ENCODE measurements at places on chromosomes 4 and X. TPM values are rescaled to one million over a fixed set of nuclear protein-coding genes. Genes with fewer than 3 reads are reported as not detected.
A peak's percentile ranks its signal among the peaks of the same experiment; 100 is the strongest.

The ZRSR2 gene
- total RNA-seq: 7.0 TPM

The VEGFD gene
- 1.8 TPM for total RNA-seq

The COX7B2 gene
- total RNA-seq: not detected

The TRAM1L1 gene
- total RNA-seq: 1.7 TPM

DNA sequence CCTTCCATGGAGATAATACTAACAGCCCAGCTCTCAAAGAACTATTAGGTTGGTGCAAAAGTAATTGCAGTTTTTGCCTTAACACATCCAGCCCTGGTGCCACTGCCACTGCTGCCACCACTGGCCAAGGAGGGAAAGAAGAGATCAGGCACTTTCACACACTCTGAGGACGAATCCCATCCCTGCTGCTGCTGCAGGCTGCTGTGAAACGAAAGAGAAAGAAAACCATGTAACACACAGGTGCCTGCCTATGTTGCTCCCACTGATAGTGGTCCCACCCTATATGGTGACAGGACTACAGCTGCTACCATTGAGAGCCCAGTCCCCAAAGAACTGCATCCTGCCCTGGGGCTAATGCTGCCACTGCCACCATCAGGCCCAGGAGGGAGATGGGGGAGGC lies 35.1 kb downstream of the TMLHE start:
- no peak overlapping the region for H3K27ac ChIP-seq
- no peak overlapping the region for H3K4me3 ChIP-seq
- no peaks in the 10 kb centered on the region for H3K36me3 ChIP-seq
- no peaks in the 10 kb centered on the region for H3K27me3 ChIP-seq

GRCh38 chrX:47619486-47620302 lies at the start of gene SYN1:
TSS of gene SYN1 (minus strand) at chrX:47619857. CDS start at chrX:47619728, 129 bp downstream.
- no peaks in the 10 kb centered on the region for H3K27me3 ChIP-seq
- peak; percentile 5 for DNase-seq
- H3K4me1 ChIP-seq: peaks cover 11% of the 10 kb centered on the region
- no peak within 1 kb of the TSS for H3K27ac ChIP-seq
- H3K36me3 ChIP-seq: no peaks in the 10 kb centered on the region

DNA sequence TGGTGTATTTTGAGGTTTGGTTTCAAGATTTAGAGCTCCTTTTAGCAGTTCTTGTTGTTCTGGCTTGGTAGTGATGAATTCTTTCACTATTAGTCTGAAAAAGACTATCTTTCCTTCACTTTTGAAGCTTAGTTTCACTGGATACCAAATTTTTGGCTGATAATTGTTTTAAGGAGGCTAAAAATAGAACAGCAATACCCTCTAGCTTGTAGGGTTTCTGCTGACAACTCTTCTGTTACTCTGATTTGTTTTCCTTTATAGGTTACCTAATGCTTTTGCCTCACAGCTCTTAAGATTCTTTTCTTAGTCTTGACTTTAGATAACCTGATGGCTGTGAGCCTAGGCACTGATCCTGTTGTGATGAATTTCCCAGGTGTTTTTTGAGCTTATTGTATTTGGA lies 33.6 kb upstream of the HEPH start:
- H3K27ac ChIP-seq: no peak overlapping the region
- DNase-seq: no peak
- no peak overlapping the region for H3K4me3 ChIP-seq
- no peaks in the 10 kb centered on the region for H3K4me1 ChIP-seq

GRCh38 chrX:74049126-74049525 lies 254.9 kb upstream of the ZCCHC13 start:
- no peaks in the 10 kb centered on the region for H3K36me3 ChIP-seq
- H3K27ac ChIP-seq: no peak overlapping the region
- H3K27me3 ChIP-seq: no peaks in the 10 kb centered on the region
- DNase-seq: no peak
- H3K4me1 ChIP-seq: no peaks in the 10 kb centered on the region

GRCh38 chr4:184706453-184706852 lies 27.4 kb downstream of the CENPU start:
- no peak overlapping the region for H3K4me3 ChIP-seq
- H3K27ac ChIP-seq: no peak overlapping the region
- DNase-seq: no peak
- no peaks in the 10 kb centered on the region for H3K4me1 ChIP-seq
- H3K27me3 ChIP-seq: no peaks in the 10 kb centered on the region

DNA sequence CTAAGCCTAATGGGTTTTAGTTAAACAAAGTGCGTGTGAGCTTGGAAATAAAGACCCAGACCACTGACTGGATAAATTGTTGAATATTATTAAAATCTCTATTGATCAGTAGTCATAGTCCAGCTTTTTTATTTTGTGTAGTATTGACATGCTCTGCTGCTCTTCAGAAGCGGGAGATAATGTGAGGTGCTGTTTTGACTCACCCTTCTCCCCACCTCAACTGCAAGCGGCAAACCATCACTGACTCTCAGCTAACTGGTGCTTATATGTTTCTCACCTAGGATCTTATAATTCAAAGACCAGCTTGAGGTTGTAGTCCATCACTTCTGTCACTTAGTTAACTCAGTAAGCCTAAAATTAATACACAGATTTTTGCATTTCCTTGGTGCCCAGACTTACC lies 72.2 kb downstream of the COMMD8 start:
- no peaks in the 10 kb centered on the region for H3K4me1 ChIP-seq
- no peaks in the 10 kb centered on the region for H3K36me3 ChIP-seq
- no peaks in the 10 kb centered on the region for H3K27me3 ChIP-seq
- DNase-seq: no peak

- no peak overlapping the region for H3K27ac ChIP-seq
- no peaks in the 10 kb centered on the region for H3K27me3 ChIP-seq
- H3K4me1 ChIP-seq: no peaks in the 10 kb centered on the region
Measured at GRCh38 chrX:39242187-39242586, 440.9 kb downstream of the MID1IP1 start.
